ENCODE measurements at places on chromosomes 4 and X.
A peak's percentile ranks its signal among the peaks of the same experiment; 100 is the strongest.

GRCh38 chr4:82201805-82202641 is 171.8 kb downstream of the HNRNPD start:
- peak; percentile 7 for DNase-seq

DNA sequence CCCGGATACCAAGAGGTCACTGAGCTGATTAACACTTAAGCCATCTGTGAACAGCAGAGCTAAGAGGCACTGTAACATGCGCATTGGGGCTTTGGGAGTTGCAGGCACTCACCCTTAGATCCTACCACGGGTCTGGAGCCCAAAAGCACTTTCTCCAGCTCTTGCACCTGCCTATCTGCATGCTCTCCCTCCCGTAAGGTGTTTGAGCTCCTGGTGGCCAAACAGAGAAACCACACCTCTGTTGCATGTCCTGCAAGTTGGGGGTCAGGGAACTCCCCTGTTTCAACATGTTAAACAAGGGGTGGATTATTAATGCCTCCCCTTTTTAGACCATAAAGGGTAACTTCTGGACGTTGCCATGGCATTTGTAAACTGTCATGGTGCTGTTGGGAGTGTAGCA is 49.8 kb downstream of the GYPA start:
- DNase-seq, result no peak

- DNase-seq, result no peak
Observed at GRCh38 chr4:155617296-155617695, 49.4 kb upstream of the GUCY1A1 start.

DNA sequence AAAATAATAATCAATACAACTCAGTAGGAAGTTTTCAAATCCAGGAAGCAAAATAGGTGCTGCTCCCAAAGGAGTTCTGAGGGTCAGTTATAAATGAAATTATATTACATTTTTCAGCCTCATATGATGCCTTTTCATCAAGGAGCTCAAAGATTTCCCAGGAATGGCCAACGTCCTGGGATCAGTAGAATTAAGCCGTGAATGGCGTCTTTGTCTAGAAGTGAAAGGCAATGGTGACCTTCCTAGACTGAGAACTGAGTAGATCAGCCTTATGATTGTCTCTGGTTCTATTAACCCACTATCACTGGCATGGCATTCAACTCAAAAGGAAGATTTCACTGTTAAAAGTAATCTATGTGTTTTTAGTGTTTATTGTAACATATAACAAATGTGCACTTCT is 74.4 kb downstream of the ENOX2 start:
- DNase-seq, result no peak

GRCh38 chr4:104492183-104492771 is 2.4 kb downstream of the CXXC4 start:
- DNase-seq, result no peak

GRCh38 chr4:48557478-48557877 is 67.4 kb downstream of the ZAR1 start:
- no peak for DNase-seq

DNA sequence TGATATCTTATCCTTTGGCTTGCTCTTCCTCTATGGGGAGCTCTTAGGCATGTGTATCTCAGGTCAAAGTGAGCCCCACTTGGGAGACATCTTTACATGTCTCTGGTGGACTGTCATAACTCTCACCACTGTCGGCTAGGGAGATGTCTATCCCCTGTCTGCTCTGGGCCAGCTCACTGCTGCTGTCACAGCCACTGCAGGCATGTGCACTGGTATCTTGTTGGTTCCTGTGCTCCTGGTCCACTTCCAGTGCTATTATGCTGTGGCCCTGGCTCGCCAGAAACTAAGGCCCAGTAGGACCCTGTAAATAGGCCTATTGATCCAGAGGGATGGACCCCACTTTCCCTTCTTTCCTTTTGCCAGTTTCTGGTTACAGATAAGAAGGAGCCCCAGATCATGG is 56.6 kb upstream of the LAS1L start:
- no peak for DNase-seq

- no peak for DNase-seq
Observed at GRCh38 chrX:57587062-57587461, 4.7 kb upstream of the ZXDB start.

GRCh38 chr4:187362937-187363857 is 632.4 kb upstream of the ZFP42 start:
- DNase-seq, result no peak

DNA sequence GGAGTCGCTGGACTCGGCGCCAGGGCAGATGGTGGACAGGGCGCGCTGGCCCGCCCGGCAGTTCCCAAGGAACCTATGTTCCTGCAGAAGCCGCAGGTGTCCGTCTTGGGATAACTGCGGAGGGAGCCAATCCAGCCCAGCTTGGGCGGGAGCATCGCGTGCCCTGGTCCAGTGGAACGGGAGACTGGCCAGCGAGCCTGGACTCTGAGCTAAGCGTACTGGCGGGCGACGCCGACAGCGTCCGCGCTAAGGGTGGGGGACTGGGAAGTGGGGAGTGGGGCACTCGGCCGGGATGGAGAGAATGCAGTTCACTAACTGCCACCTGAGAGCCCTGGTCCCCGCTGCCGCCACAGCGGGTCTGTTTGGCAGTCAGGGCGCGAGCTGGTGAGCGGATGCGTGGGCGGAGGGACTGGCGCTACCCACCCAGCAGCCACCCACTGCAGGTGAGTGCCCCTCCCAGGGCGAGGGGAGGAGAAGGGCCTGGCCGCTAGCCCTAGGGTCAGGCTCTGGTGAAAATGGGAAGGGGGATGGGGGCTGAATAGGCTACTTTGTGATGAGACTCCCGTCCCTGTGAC is 1.3 kb upstream of the MAMLD1 start:
- DNase-seq, result no peak

GRCh38 chrX:34132028-34132427 is at the start of gene FAM47A:
Gene FAM47A, minus strand, starts transcription at chrX:34132314. Its CDS starts 36 bp downstream, at chrX:34132278.
- no peak for DNase-seq

DNA sequence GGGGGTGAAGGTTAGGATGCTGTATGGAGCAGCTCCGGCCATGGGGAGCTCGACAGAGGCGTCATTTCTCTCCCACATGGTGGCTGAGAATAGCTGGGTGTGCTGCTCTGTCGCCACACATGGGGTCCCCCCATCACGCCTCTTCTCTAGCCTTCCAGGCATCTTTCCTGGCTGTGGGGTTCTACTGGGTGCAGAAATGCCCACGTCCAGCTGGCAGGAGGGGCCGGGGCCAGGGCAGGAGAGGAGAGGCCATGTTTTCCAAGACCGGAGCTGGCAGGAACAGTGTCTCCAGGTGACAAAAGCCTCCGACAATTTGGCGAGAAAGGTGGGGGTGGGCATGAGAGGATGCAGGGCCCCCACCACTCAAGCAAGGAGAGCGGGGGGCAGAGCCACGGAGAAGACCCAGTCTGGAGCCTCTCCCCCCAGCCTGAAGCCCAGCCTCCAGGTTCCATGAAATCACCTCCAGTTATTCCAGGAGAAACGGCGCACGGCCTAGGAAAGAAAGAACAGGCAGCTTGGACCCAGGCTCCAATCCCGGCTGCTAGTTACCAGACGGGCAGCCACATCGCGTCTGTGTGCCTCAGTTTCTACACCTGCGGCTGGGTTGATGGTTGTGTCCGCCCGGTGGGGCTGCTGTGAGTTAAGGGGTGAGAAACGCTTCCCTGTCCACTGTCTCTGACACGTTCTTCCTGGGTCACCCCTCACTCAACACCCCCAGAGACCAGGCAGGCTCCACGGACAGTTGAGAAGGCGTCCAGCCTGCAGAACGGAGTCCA is 27.4 kb upstream of the SPON2 start:
- DNase-seq, result no peak

DNA sequence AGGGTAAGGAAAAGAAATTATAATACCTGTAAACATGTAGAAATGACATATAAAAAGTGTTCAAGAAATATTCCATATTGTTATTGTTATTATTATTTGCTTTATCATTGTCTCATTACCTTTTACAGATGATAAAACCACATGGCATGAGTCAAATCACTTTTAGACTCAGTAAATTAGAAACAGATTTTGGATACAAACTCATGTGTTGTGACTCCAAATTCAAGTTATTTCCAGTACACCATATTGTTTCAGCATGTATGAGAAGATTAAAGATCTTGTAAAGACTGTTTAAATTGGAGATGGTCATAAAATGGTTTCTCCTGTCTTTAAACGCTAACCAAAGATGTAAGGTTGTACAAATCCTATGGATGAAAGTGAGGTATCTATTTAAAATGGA is 18.1 kb downstream of the PPP1R2C start:
- no peak for DNase-seq

DNA sequence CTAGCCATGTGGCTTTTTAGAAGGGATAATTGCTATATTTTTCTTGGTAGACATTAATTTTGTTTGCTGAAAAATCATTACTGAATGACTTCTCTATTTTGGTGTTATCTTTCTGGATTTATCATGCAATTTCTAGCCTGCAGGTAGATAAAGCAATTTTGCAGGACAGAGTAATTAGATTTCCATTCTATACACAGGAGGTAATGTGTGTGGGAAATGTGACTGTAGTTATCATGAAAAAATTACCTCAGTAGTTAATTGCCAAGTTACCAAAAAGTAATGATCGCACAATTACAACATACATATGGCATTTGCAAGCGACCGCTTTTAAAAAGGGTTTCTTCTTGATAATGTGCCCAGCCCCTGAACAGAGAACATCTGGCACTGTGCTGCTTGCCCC is 66.1 kb downstream of the KIT start:
- DNase-seq, result no peak

DNA sequence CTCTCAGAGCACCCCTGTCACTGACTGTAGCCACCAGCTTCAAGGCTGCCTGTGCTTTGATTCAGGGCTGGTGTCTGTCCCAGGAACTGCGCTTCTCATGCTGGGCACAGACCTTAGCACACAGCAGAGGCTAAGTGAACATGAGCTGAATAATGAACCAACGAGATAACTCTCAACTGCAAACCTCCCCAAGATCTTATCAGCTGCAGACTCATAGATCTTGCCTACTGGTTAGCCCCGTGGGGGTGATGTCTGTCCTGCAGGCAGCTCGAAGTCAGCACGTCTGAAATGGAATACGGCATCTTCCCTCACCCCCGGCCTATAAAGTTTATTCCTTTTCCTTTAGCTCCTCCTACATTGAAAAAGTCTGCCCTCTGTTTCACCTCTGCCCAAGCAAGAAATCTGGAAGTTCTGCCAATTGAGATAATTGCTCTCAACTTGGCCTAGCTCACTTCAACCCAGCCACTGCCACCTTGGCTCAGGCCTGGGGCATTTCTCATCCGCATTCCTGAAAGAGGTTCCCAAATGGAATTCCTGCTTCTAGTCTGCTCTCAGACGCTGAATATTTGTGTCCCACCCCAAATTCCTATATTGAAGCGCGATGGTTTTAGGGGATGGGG is 73.7 kb downstream of the GATB start:
- no peak for DNase-seq

DNA sequence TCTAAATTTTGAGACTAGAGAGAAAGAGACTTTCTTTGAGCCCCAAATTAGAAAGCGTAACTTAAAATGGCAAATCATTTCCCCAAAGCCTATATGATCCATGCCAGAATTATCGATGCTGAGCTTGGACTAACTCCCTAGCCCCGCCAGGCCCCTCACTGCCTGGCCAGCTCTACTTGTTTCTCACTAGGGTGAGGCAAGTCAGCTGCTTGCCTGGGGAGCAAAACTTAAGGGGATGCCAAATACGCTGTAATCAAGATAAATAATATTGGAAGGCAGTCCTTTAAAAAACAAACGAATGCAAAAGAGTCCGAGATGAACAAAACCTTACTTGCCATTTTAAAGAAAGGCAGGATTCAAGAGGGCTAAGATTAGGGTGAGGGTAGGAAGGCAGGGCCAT is 236.0 kb downstream of the FRMPD4 start:
- no peak for DNase-seq

DNA sequence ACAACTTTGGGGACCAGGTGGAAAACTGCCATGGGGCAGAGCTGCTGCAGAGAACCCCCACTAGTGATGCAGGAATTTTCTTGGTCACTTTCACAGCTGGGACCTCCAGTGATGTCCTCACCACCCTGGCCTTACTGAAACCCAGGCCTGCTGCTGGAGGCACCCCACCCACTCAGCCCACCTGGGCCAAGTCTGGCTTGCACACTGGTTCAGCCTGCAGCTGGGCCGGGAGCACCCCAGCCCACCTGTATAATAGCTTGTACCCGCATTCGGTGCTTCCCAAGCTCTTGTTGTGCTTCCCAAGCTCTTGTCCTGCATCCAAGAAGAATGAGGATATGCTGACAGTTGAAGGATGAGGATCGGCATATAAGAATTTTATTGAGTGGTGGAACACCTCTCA is 86.4 kb upstream of the ZMAT1 start:
- no peak for DNase-seq

- peak; percentile 49 for DNase-seq
Observed at GRCh38 chr4:7910263-7910896, 29.3 kb downstream of the AFAP1 start.

DNA sequence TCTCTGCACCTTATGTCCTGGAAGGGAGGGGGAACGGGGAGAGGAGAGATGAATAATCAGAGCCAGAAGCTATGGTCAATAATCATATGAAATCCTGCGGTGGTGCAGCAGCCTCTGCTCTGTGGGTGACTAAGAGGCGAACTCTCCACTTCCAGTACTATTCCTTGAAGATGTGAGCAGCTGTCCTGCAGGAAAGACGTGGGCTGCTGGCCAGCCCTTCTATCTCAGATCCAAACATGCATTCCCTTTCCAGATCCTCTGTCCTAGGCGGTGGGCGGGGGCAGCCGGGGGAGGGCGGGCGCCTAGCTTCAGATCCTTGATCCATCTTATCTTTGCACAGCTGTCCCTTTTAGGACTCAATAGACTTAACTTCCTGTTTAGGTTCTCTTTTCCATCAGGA is 34.5 kb downstream of the SPINK2 start:
- peak; percentile 89 for DNase-seq

- DNase-seq, result no peak
Observed at GRCh38 chrX:55489314-55490009, at the start of gene USP51. Gene USP51, minus strand, starts transcription at chrX:55489848. Its CDS starts 909 bp downstream, at chrX:55488939.

DNA sequence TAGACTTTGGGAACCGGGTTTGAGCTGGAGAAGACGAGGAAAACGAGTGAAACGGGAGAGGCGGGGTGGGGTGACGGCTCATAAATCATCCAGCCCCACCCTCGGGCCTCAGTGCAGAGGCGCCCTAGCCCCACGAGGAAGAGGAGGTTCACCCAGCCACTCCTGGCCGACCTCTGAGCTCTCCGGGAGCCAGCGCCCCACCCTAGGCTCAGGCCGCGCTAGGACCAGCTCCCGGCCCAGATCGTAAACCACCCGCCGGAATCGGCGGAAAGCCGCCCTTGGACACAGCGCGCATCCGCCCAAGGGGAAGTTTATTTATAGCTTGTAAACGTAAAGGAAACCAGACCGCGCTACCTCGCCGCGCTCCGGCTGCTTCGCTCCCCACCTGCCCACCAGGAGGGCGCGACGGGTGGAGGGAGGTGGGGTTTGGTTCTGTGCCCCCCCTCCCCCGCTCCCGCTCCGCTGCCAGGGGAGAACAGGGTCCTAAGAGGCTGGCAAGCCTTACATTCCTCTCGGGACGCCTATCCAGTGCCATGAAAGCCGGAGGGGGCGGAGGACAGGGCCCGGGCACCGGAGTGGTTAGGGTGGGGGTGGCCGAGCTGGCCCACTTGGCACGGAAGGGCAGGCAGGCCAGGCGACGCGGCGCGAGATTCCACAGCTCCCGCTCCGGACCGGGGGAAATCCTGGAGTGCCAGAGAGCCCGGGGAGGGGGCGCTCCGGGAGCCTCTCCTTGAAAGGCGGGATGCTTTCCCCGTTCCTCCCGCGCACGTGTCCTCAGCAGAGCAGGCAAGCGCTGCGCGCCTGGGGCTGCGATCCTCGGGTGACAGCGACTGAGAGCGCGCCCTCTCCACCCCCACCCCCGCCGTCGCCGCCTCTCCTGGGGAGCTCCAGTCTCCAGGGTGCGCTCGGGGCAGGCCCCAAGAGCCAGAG is 84.2 kb downstream of the BCOR start:
- peak; percentile 64 for DNase-seq
